ENCODE measurements at places on chromosomes 3 and 15.

- no peak for DNase-seq
Observed at GRCh38 chr3:31550452-31551251, 17.9 kb downstream of the STT3B start.

DNA sequence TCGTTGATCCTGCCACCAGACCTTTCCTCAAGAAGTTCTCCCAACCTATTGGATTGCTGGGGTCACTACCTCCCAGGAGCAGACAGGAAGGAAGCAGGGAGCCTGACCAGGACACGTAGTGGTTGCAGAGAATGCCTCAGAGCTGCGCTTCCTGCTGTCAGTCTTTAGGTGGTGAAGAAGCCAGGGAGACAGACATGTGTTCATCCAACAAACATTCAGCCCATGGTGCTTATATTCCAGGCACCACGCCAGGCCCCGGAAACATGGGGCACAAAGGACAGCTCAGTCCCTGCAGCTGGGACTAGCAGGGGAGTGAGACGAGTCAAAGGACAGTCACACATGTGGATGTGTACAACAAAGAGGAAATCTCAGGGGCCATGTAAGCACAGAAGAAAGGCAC, 26.0 kb upstream of the CORO2B start:
- peak; percentile 55 for DNase-seq

GRCh38 chr3:172516318-172517214, 6.7 kb downstream of the TNFSF10 start:
- no peak for DNase-seq

DNA sequence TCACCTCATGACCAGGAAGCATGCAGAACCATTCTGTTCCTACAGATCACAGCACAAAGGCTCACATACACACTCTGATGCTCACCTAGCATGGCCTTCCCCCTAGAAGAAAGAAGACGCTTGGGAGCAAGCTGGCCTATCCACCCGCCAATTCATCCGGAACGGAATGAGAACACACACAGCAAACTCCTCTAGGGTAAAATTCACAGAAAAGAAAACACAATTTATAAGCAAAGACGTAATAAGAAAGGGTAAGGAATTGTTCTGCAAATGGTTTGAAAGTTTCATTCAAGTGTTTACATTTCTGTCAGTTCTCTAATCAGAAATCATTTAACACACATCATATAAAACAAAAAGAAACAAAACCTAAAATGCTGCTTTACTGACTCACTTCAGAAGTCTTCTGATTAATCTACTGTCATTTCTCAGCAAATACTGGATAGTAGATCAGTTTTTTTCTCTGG, 218.1 kb downstream of the OSBPL10 start:
- no peak for DNase-seq

- DNase-seq, result no peak
Observed at GRCh38 chr3:169239756-169240155, 423.8 kb downstream of the MECOM start.

GRCh38 chr3:133384331-133385027, 15.4 kb upstream of the BFSP2 start:
- DNase-seq, result peak; percentile 62

DNA sequence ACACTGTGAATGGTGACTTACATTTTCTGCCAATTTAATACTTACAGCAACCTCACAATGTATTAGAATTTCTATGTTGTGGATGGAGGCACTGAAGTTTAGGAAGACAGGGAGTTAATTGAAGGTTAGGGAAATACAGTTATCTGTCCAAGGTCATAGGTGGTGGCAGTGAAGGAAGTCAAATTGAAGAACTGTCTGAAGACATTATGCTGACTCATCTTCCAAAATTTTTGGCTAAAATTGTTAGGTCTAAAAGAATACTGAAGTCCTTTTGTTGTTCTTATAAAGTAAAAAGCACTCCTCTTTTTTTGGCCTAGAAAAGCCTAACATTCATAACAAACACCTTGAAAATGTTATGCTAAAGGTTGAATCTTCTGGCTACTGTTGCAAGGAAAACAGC, 27.7 kb downstream of the EMC4 start:
- no peak for DNase-seq

- no peak for DNase-seq
Observed at GRCh38 chr3:149619136-149619535, 38.7 kb downstream of the WWTR1 start.

GRCh38 chr15:43420876-43421275, 50.0 kb downstream of the TUBGCP4 start:
- DNase-seq, result no peak

DNA sequence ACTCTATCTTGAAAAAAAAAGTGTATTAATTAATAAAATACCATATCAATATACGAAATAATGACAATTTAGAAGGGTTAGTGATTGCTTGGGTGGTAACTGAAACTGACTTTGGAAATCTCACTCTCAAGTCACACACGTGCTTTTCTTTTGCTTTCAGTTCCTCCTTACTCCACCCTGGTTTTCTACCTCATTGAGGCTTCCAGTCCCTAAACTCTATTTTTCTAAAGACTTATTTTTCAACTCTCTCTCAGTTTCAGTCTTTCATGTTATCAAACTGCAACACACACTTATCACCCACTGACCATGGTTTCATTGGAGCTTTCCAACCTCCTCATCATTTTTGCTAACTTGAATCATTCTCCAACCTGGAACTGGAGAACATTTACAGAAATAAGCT, 23.5 kb downstream of the IL12A start:
- DNase-seq, result no peak

- DNase-seq, result no peak
Observed at GRCh38 chr3:191100516-191100915, 98.5 kb upstream of the OSTN start.

All from hypothalamus (tissue), 51 donors.